ENCODE measurements at places on chromosomes 16 and 17. TPM values are rescaled to one million over a fixed set of nuclear protein-coding genes. Genes with fewer than 3 reads are reported as not detected.

GRCh38 chr17:78163881-78164747 is 4.3 kb upstream of the SYNGR2 start:
- DNase-seq, result no peak

DNA sequence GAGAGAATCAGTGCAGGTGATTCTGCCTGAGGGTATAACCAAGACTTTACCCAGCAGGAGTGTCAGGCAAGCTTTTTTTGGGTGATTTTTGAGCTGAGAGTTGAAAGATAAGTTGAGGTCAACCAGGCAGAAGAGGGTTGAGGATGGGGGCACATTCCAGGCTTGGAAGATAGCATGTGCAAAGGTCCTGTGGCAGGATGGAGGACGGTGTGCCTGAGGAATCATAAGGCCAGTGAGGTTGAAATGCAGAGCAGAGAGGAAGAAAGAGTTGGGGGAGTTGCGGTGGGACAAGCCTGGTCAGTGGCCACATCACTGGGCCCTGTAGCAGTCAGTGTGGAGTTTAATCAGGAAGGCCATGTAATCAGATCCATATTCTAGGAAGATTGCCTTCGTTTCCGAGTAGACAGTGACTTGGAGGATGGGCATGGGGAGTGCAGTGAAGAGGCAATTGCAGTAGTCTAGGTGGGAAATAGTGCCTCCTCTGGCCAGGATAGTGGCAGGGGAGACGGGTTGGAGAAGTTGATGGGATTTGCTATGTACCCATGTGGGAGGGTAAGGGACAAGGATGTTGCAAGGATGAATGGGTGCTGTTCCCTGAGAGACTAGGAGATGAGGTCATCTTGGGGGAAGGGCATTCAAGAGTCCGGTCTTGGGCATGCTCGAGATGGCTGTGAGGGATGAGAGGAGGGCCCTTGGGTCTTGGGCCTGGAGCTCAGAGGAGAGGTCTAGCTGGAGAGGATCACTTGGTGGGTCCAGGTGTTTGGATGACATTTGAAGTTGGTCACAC is 3.9 kb downstream of the PLEKHG4 start:
- no peak for DNase-seq

DNA sequence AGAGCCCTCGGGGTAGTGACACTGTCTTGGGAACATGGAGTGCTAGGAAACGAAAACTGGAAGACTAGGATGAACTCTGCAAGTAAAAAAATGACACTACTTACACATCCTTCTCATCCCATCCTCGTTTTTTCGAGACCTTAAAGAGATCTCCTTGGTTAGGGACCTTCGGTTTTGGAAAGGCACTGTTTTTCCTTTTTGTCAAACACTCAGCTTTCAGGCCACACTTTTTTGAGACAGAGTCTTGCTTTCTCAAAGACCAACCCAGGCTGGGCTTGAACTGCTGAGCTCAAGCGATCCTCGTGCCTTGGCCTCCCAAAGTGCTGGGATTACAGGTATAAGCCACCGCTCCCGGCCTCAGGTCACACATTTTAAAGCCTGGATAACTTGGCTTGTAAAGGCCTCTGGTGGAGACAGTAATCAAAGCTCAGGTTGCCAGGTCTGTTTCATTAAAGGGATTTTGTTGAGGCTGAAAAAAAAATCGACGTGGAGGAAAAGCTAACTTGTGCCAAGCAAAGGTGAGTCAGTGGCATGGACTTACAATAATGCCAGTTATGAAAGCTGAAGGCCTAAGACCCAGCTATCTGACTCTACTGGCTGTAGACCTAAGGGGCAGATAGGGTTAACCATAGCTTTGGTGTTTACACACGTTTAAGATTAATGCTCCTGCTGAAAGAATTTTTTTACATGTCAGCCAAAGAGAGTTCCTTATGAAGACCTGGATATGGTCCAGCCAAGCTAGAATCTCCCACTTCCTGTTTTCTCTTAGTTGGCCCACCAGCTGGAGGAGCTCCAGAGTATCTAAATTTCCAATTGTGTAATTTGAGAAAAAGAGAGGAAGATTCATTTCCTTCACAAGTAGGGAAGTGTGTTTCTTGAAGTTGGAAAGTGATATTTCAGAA is 823 bp downstream of the NBR1 start:
- DNase-seq, result peak; percentile 44

GRCh38 chr16:87057211-87057881 is 259.8 kb downstream of the C16orf95 start:
- DNase-seq, result no peak

ABCA9 gene
- 22.5 TPM for total RNA-seq

ERAL1 gene
- 30.2 TPM for total RNA-seq

Data from left cardiac atrium (tissue), 4 donors.